ENCODE measurements at places on chromosomes 5 and 9. TPM values are rescaled to one million over a fixed set of nuclear protein-coding genes. Genes with fewer than 3 reads are reported as not detected.

DNA sequence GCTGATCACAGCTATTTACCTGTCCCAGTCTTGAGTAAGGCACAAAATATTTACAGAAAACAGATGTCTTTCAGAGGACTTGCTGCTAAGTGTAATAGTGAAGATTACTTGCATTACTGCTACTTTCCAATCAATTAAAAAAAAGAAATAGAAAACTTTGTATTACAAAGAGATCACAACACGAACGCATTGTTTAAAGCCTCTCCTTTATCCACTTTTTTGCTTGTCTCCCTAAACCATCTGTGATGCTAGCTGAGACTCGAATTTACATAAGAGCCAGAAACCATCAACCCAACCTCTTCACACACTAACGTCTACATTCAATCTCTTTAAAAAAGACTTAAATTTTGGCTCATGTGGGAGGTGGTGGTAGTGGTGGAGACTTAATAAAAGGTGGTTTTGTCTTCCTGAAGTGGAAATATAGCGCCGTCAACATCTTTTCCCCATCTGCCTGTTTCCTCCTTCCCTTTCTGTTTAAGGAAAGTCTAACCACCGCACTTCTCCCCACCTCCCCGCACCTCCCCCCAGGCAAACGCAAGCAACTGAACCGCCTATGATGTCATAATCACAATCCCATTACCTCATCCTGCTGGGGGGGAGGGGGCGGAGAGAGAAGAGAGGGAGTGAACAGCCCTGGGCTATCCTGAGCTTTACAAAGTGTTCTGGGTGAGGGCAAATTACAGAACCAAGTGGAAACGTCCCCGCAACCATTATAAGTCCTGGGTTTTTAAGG lies 948 bp upstream of the FAM53C start:
- DNase-seq: no peak

DNA sequence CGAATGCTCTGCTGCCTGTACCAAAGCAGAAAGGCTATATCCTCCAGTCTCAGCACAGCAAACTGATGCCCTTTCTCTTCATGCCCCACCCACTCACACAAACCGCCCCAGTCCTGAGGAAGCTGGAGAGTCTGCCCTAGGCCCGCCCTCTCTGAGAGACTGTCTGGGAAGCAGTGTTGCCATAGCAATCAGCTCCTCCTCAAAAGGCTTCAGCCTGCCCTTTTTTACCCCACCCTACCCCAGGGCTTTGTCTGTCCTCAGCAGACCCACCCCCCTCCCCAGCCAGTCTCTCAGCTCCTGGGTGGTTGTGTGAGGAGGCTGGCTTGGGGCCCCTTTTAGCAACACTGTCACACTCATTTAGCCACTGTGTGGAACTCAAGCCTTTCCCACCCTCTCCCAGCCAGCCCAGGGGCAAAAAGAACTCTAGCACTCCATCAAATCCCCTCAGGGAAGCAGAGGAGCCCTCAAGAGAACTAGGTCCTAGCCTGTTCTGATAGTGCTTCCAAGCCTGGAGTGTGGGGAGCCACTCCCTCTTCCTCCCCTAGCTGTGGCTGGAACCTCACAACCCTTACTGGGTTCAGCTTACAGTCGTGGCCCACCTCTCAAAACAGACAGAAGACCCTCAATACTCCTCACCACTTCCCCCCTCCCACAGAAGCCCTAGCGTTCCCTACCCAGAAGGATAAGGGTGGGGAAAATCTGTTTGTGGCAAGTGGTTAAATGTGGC lies 1.4 kb downstream of the ATOSB start:
- no peak for DNase-seq

- DNase-seq: no peak
Observed at GRCh38 chr5:150780187-150780692, 1.7 kb downstream of the SMIM3 start.

DNA sequence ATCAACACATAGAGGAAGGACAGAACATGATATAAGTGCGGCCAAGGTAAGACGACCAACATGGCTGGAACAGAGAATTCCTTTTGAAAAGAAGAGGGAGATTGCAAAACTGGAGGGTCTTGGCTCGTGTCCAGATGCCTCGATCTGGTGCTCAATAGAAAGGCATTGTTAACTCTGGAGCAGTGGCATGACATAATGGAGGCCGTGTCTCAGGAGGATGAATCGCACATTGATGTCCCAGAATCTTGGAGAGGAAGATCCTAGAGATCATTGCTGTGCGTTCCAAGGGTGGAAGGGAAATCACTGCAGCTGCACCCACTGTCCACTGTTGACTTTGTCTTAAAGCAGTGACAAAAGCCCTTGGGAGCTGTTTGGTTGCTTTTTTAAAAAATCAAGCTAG lies 30.9 kb downstream of the GRAMD2B start:
- DNase-seq: no peak

DNA sequence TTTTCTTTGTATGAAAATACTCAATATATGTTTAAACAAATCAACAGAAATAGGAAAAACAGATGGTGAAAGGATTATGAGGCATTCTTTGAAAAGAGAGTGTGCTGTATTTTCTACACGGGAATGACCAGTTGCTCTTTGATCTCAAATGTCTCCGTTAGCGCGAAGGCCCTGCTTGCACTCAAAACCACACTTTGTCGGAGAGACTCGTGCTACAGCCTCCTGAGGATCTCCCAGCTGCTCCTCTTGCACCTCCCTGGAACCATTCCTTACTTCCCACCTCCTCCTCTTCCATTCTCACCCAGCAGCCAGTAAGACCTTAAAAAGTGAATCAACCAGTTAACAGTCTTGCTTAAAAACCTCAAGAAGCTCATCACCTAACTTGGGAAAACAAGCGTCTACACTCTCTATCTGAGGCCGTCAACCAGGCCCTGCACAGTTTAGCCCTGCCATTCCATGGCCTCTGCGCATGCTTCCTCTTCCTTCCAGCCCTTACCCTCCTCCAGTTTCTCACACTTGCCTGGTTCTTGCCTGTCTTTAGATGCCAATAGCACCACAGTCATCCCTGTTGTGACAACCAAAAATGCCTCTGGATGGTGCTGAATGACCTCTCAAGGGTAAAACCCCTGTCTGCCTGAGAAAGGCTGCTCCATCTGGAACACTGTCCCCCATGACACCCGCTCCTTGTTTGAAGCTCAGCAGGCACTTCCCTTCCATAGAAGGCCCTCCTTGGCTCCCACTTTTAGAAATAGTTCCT lies 594.7 kb upstream of the WWC1 start:
- no peak for DNase-seq

DNA sequence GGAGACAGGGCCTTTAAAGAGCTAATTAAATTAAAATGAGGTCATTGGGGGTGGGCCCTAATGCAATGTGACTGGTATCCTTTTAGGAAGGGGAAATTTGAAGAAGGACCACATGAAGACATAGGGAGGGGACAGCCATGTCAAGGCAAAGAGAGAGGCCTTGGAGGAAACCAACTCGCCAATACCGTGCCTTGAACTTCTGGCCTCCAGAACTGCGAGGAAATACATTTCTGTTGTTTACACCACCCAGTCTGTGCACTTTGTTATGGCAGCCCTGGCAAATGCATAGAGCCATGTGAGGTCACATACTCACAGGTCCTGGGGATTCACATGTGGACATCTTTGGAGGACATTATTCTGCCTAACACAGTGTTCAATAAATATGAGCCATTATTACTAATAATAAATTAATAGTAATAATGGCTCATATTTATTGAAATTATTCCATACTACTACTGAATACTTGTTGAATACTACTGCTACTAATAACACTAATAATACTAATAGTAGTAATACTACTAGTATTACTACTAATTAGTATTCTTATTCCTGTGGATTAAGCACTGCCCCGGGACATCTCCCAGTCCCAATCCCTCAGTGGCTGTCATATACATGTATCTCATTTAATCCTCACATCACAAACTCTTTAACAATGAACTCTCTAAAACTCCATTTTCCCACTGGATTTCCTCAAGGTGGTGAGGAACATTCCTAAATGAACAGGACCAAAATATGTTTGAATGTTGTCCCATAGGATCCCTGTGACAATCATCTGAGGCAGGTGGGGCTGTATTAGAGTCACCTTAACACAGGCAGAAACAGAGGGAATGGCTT lies 8.4 kb downstream of the TRAF1 start:
- no peak for DNase-seq

- DNase-seq: no peak
Observed at GRCh38 chr5:14343376-14343775, 200.2 kb downstream of the TRIO start.

DNA sequence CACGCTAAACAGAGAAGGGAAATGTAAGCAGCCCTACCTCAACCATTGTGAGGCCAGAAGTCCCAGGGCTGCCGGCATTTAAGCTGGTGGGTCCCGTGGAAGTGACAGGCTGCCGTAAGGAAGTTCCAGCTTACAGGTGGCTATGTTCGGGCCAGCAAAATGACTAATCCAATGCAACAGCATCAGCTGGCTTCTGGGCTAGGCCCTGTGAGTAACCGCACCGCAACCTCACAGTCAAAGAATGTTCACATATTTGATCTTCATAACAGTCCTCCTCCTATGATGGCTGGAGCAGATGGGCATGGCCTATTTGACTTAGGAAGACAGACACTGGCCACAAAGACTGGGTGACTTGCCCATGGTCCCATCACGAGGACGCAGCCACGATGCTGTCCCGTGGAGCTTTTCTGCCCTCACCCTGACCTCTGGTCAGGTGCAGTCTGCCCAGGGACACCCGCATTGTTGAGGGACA lies 88.2 kb downstream of the LIFR start:
- no peak for DNase-seq

- DNase-seq: no peak
Observed at GRCh38 chr9:83466877-83467276, 71.3 kb downstream of the FRMD3 start.

Gene SLCO4C1
- 0.10 TPM for total RNA-seq

Gene ECPAS
- total RNA-seq: 118 TPM

Gene KLHL3
- 1.6 TPM for total RNA-seq

Gene TPPP
- total RNA-seq: 0.07 TPM

Gene ACER2
- 0.65 TPM for total RNA-seq

Gene LOX
- total RNA-seq: 320 TPM

Gene POU5F2
- 0.62 TPM for total RNA-seq

Gene CDH12
- total RNA-seq: not detected

Measured in chondrocyte (in vitro differentiated cells).